Liver (tissue), 10 donors: ENCODE measurements at places on chromosomes 13 and 19. TPM values are rescaled to one million over a fixed set of nuclear protein-coding genes. Genes with fewer than 3 reads are reported as not detected.

FDX2 gene
- 18.7 TPM for polyA plus RNA-seq

VSTM1 gene
- not detected for polyA plus RNA-seq

ELSPBP1 gene
- not detected for polyA plus RNA-seq

DCUN1D2 gene
- polyA plus RNA-seq: 4.1 TPM

BRSK1 gene
- polyA plus RNA-seq: 0.10 TPM

ATP4A gene
- not detected for polyA plus RNA-seq

TPRX1 gene
- not detected for polyA plus RNA-seq

ANGPTL8 gene
- polyA plus RNA-seq: 107 TPM

CD79A gene
- polyA plus RNA-seq: 5.0 TPM

RDH8 gene
- polyA plus RNA-seq: not detected

C19orf85 gene
- polyA plus RNA-seq: not detected

MBD3L2 gene
- not detected for polyA plus RNA-seq

CFD gene
- polyA plus RNA-seq: 4.5 TPM

DIS3 gene
- polyA plus RNA-seq: 8.6 TPM

PEG3 gene
- polyA plus RNA-seq: 2.5 TPM

ZNF497 gene
- polyA plus RNA-seq: 0.60 TPM

POU2F2 gene
- polyA plus RNA-seq: 1.1 TPM

CYP4F8 gene
- not detected for polyA plus RNA-seq

ZNF529 gene
- 1.4 TPM for polyA plus RNA-seq

F2RL3 gene
- 0.18 TPM for polyA plus RNA-seq

SNRPD2 gene
- 175 TPM for polyA plus RNA-seq

NLRP12 gene
- 0.18 TPM for polyA plus RNA-seq

DNAAF3 gene
- 0.18 TPM for polyA plus RNA-seq

PABPC3 gene
- polyA plus RNA-seq: not detected

KLK5 gene
- polyA plus RNA-seq: not detected

NKPD1 gene
- not detected for polyA plus RNA-seq

LILRA6 gene
- polyA plus RNA-seq: 1.0 TPM

ZC3H4 gene
- 4.8 TPM for polyA plus RNA-seq

GJB2 gene
- polyA plus RNA-seq: 17.6 TPM

LHB gene
- polyA plus RNA-seq: not detected

TEX29 gene
- not detected for polyA plus RNA-seq

IGFL3 gene
- polyA plus RNA-seq: not detected

ZNF99 gene
- polyA plus RNA-seq: not detected

HSH2D gene
- 0.33 TPM for polyA plus RNA-seq

APOC4 gene
- polyA plus RNA-seq: 418 TPM

C19orf67 gene
- not detected for polyA plus RNA-seq

APC2 gene
- 0.01 TPM for polyA plus RNA-seq

UHRF1 gene
- 1.2 TPM for polyA plus RNA-seq

PHF11 gene
- 8.8 TPM for polyA plus RNA-seq

APLP1 gene
- 0.16 TPM for polyA plus RNA-seq

COL5A3 gene
- polyA plus RNA-seq: 0.26 TPM

SLC46A3 gene
- polyA plus RNA-seq: 37.2 TPM

OVOL3 gene
- polyA plus RNA-seq: not detected

CLEC11A gene
- polyA plus RNA-seq: 2.4 TPM

CGB2 gene
- polyA plus RNA-seq: not detected

CEACAM1 gene
- 34.7 TPM for polyA plus RNA-seq

ADAMTSL5 gene
- 1.8 TPM for polyA plus RNA-seq

ETV2 gene
- 1.8 TPM for polyA plus RNA-seq

OXGR1 gene
- not detected for polyA plus RNA-seq

IL17D gene
- polyA plus RNA-seq: 0.05 TPM

CEACAM8 gene
- 0.07 TPM for polyA plus RNA-seq
